ENCODE measurements at places on chromosomes 12 and 14. TPM values are rescaled to one million over a fixed set of nuclear protein-coding genes. Genes with fewer than 3 reads are reported as not detected.

The TSPAN19 gene
- not detected for total RNA-seq

DNA sequence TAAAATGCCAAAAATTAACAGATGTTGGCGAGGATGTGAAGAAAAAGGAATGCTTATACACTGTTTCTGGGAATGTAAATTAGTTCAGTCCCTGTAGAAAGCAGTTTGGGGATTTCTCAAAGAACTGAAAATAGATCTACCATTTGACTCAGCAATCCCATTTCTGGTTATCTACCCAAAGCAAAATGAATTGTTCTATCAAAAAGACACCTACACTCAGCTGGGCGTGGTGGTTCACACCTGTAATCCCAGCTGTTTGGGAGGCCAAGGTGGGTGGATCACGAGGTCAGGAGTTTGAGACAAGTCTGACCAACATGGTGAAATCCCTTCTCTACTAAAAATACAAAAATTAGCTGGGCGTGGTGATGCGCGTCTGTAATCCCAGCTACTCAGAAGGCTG is 279.3 kb upstream of the PDE3A start:
- DNase-seq: no peak

GRCh38 chr14:29735459-29735858 is 192.2 kb downstream of the PRKD1 start:
- no peak for DNase-seq

- no peak for DNase-seq
Measured at GRCh38 chr14:90874599-90874998, 58.4 kb upstream of the TTC7B start.

GRCh38 chr12:20704860-20705259 is 9.7 kb downstream of the SLCO1C1 start:
- DNase-seq: no peak
